Right atrium auricular region (tissue), 2 donors: ENCODE measurements at places on chromosomes 4 and X.
A peak's percentile ranks its signal among the peaks of the same experiment; 100 is the strongest.

DNA sequence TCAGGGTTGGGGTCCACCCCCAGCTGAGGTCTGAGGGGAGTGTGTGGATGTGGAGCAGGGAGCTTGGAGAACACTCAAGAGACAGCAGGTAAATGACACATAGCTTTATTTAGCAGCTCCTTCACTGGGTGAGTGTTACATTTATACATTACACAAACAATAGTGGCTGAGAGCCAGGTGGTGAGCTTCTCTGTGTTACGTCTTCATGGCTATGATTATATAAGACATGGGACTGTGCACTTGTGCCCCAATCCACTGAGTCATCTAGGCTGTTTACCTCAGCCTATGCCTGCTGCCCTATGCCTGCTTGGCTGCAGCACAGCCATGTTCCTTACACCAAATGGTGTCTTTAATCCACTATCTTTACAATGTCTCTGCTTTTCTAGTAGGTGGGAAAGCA is 459.6 kb downstream of the AFF2 start:
- DNase-seq, result no peak

DNA sequence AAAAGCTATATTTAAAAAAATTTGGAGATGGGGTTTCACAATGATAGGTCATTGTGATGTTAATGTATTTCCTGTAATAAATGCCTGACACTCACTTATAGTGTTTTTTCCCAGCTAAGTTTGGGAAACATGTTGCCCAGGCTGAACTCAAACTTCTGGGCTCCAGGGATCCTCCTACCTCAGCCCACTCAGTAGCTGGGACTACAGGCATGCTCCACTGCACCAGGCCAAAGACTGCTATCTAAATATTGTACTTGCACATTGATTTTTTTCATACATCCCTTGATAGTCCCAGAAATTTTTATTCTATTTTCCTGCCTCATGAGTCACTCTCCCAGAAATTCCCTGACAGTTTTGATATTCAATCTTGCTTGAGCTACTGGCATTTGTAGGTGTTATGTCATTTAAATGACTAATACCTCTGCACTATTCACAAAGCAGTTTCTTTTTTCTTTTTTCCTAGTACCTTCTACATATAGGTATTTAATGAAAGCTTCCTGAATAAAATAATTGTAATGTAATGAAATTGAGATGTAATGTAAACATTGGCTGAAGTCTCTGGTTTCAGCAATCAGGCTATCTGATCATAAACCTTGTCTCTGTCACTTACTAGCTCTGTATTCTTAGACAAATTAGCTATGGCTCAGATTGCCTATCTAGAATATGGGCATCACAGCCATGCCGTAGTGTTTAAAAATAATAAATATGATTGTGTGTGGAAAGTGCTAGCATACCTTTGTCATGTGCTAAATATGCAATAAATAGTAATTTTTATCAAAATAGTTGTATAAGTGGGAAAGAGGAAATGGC is 1973.0 kb upstream of the AGA start:
- no peak for DNase-seq

GRCh38 chrX:111102636-111103035 is 6.6 kb downstream of the PAK3 start:
- no peak for DNase-seq

- peak; percentile 62 for DNase-seq
These were observed 298.3 kb downstream of the TEX13A start for GRCh38 chrX:104922206-104922621.

DNA sequence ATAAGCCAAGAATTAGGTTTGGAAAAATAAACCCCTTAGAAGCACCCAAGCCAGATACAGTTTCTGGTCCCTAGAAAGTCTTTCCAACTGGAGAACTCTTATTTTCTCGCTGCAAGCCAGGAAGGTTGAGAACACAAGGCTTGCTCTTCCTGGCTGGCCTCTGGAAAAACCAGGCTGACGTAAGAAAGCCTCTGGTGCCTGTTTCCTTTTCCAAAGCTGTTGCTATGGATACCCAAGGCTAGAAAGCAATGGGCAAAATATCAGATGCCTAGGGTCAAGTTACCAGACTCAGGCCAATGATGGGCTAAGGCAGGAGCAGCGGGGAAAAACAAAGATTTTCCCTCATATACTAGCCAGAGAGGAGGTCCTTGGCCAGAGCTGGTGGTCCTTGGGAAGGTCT is 281.6 kb downstream of the KLHL13 start:
- no peak for DNase-seq

DNA sequence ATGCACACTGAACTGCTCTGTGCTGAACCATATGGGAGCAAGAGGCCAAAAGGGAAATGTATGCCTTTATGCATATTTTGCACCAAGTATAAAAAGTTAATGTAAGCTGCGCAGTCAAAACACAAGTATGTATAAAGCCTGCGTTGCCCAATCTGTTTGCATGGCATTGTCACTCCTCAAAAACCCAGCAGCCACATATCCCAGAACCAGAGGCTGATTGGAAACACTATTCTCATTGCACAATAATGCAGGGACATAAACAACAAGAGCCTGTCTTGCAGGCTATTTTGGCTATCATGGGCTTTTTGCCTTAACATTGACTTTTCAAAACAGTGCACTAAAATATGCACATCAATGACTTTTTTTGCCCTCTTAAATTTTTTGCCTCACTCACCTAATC is 5.1 kb upstream of the ASB9 start:
- no peak for DNase-seq

DNA sequence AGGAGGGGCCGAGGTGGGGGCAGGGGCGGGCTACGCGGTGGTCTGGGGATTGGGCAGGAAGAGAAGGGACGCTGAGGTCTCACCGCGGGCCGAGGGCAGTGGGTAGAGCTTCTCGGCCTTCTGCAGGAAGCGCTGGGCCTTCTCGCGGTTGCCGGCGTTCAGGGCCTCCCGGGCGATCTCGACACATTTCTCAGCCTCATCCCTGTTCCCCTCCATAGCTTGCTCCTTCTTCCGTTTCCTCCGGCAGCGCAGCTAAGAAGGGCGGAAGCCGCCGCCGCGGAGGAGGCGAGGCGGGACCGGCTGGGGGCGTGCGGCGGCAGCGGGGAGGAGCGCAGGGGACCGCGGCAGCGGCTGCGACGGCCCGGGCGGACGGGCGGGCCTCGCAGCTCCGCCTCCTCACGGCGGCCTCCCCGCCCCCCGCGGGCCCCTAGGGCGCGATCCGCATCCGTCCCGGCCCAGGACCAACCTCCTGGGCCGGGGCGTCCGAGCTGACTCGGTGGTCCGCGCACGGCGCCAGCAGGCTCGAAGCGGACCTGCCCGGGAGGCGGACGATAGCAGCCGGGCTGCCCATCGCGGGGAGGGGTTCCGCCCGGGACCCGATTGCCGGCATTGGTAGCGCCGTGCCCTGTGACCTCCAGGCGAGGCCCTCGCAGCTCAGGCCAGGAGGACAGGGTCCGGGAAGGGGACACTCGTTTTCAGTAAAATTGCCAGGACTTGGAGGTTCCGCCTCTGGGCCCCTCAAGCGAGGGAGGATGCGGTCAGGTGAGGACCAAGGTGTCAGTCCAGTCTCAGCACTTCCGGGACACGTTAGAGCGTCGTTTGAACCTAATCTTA is at the start of gene DNAJB14:
DNAJB14 (minus strand) TSS at position 263 of the 834 bp plus-strand sequence; CDS start at position 216, 47 bp downstream.
- DNase-seq, result peak; percentile 63

DNA sequence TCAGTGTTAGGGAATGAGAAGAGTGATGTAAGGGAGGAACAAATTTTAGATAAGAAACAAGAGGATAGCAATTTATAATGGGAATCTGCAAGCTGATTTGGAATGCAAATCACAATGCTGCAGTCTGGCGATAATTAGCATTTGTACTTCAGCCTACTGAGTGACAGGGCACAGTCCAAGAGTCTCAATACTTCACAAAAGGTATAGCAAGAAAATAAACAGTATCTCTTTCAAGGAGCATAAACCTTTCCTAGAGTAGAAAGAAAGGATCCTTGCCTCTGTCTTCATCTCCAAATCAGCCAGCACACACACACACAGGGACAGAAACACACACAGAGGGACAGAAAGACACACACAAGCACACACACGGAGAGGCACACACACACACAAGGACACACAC is 1.1 kb upstream of the GPM6A start:
- no peak for DNase-seq

- no peak for DNase-seq
These were observed 3.0 kb downstream of the PLXNB3 start for GRCh38 chrX:153766871-153767673.

DNA sequence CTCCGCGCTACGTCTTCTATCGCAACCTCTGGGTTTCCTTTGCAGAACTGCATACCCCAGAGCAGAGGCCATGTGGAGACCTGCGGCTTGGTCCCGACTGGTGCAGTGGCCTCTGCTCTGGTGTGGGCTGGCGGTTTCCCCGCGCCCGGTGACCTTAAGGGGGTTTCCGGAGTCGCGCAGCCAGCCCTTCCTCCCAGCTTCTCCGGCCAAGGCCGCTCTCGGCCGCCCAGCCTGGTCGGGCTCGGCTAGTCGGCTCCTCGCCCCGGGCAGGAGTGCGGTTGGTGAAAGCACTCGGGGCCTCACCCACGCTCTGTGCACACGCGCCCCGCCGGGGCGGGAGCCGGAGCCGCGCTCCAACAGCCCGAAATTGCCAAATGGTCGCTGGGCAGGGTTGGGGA is 84.9 kb downstream of the BCOR start:
- no peak for DNase-seq

GRCh38 chr4:184750926-184751584 is 17.2 kb upstream of the CENPU start:
- DNase-seq, result no peak

DNA sequence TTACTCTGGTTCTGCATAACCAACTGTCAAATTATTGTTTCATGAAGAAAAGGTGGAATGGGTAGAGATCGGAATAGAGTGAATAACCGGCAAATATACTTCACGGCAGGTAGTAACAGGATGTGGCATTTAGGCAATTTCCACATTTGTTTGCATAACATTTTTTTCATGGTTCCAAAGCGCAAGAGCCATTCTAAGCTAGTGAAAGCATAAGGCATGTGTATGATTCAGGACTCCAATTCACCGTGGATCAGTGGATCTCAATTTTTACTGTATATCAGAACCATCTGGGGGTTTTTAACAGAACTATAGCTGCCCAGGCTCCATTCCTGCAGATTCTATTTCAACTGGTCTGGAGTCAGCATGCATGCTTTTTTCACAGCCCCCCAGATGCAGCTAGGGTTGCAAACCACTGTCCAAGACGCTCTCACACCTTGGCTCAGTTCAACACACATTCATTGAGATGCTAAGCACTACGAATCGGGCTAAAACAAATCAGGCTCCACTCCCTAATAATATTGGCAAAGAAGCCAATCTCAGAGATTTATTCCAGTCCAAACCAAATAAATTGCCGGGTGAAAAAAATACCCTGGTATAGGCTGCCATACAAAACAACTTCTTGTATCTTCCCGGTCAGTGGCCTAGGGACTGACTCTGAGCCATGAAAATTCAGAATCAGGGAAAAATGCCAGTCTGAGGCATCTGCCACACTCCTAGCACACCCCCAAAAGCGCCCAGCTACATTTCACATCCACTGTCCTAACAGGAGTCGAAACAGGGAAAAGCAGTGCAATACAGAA is 30.0 kb downstream of the AFAP1 start:
- no peak for DNase-seq

DNA sequence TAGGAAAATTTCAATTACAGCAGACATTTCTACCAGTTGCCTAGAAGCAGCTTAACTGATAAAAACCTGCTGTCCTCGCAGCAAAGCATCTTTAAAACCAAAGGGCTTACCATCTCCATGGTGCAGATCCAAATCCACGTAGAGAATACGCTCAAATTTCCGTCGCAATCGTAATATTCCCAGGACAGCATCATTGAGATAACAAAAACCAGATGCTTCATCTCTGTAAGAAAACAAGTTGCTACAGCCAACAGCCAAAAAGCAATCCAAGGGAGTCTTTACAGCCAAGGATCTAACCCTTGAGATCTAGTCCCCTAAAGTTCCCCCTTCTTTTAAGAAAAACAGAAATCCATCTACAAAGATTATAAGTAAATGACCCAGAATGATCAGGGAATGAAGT is 77.6 kb downstream of the HDAC8 start:
- no peak for DNase-seq

GRCh38 chr4:152508386-152508785 is 27.5 kb downstream of the FBXW7 start:
- no peak for DNase-seq

DNA sequence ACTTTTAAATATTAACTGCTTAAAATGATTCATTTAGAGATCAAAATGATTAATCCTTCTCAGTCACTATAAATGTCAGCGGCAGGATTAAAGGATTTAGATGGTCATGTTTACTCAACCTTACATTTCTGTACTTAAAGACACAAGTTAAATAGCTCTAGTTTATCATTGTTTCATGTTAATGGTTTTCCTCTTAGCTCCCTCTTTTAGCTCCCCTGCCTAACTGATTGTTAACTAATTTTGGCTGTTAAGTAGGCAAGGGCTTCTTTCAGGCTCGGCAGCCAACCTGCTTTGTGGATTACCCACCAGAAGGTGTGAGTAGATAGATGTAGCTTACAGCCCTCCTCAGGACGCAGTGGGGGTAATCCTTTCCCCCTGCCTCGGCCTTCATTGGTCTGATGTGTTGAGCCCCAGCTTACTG is 96.0 kb downstream of the TENM3 start:
- DNase-seq, result no peak

GRCh38 chr4:119310826-119311225 is 11.1 kb downstream of the FABP2 start:
- no peak for DNase-seq

GRCh38 chr4:4585012-4585670 is 43.3 kb upstream of the STX18 start:
- DNase-seq, result no peak

- DNase-seq, result no peak
These were observed 41.8 kb downstream of the RPS6KA3 start for GRCh38 chrX:20224814-20225487.

GRCh38 chr4:150238591-150238990 is 160.3 kb downstream of the DCLK2 start:
- DNase-seq, result no peak

DNA sequence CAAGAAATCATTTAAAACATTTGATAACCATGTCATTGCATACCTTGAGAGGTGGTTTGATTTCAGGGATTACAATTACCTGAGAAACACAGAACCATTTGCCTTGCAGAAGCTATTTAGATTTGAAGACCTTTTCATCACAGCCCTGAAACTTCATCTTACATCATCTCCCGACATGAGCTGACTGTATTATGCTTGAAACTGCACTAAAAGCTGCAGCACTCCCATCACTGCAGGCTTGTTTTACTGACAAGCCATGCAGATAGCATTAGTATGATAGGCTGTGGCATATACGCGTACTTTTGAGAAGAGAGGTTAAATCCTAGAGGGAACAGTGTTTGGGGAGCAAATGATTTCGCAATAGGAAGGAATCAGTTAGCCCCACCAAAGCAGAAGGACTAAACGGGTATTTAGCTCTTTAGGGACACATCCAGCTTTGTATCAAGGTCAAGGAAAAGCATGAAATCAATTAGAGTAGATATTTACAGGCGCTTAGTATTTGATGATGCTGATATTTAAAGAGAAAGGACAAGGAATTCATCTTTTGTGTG is 133.2 kb upstream of the DIAPH2 start:
- no peak for DNase-seq
